ENCODE measurements at places on chromosomes 13 and 19. TPM values are rescaled to one million over a fixed set of nuclear protein-coding genes. Genes with fewer than 3 reads are reported as not detected.

ZNF793 gene
- polyA plus RNA-seq: 0.39 TPM

GRCh38 chr19:4993683-4994082, 24.8 kb downstream of the KDM4B start:
- no peak for DNase-seq

DNA sequence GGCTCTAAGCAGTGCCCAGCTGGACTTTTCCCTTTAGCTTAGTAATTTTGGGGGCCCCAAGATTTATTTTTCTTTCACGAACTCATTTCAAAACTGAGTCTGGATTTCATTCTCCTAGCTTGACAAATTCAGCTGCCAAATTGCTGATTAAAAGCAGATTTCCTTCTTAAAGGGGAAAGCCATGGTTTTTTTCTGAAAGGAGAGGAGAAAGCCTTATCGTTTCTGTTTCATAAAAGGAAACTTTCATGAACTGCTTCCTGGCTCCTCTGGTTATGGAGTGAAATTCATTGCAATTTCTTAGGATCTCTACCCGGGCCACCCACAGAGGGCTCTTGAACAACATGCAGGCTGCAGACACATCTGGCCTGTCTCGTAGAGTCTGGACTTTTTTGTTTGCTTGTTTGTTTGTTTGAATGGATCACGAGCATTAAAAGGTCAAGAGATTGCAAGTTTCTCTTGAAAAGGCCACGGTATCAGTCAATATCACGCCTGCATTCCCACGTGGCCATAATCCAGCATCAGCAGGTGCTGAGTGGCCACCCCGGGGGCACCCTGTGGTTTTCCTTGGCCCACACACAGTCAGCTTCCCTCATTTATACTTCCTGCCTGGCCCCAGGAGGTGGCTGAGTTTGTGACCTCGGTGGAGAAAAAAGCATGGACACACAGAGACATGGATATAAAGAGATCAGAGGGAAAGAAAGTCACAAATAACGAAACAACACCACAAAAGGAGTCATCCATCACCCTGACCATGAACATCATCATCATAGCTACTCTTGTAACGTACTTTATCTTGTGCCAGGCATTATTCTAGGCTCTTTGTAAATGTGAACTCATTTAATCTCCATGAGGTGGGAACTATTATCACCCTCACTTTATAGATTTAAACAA, 10.5 kb upstream of the KLK4 start:
- no peak for DNase-seq

GRCh38 chr19:43589678-43590077, 6.3 kb downstream of the IRGQ start:
- no peak for DNase-seq

GAPDHS gene
- polyA plus RNA-seq: not detected

DNA sequence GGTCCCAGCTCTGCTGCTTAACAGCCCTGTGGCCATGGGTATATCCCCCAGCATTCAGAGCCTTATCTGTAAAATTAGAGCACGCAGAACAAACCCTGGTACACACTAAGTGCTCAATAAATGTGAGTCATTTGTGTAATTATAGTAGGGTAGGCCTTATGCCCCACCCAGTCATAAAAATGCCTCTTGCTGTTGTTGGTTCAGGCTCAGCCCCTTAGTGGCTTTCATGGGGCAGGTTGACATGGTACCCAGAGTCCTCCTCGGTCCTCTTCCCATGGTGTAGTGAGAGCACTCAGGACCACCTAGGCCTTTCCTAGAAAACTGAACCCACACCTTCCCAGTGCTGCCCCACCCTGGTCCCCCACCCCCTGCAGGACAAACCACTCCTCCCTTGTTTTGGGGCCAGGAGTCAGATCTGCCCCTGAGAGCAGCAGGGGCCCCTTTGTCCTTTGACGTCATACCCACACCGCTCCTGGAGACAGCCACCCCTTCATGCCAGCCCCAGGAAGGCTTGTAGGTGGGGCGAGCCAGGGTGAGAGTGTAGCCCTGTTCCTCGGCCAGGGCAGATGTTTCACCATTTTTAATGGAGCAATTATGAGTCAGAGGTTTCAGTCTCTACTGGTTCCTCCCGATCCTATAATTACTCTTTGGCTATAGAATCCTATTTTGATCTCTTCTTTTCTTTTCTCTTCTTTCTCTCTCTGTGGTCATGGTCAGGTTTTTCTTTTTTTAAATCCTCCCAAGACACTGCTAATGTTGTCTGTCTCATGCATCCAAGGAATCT, 36.8 kb downstream of the ACTN4 start:
- peak; percentile 91 for DNase-seq

DNA sequence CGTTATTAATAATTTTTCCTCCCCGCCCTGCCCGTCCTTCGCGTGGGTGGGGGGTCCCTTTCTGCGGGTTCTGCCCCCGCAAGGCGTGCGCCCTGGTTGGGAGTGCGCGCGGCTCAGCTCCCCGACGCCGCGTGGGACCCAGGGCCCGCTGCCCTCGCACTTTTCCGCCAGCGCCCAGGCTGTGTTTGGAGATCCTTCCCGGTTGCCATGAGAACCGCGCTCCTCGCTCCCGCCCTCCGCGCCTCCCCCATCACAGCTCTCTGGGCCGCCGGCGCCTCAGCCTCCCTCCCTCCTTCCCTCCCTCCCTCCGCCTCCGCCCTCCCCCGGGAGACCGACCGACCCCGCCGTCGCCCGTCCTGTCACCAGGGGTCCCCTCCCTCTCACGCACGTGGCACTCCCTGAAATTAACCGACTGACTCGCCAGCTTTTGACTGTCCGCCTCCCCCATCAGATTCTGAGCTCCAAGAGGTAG, 2.4 kb upstream of the SSBP4 start:
- DNase-seq: peak; percentile 78

GRCh38 chr13:42478531-42479156, 95.3 kb upstream of the TNFSF11 start:
- DNase-seq: peak; percentile 7

TPP2 gene
- polyA plus RNA-seq: 27.6 TPM

ZNF585A gene
- 5.8 TPM for polyA plus RNA-seq

Measured in IMR-90 (cell line).